H1 (cell line): ENCODE measurements at places on chromosomes 3 and 15.

GRCh38 chr3:72151465-72152238 lies 366.7 kb upstream of the PROK2 start:
- DNase-seq = no peak

DNA sequence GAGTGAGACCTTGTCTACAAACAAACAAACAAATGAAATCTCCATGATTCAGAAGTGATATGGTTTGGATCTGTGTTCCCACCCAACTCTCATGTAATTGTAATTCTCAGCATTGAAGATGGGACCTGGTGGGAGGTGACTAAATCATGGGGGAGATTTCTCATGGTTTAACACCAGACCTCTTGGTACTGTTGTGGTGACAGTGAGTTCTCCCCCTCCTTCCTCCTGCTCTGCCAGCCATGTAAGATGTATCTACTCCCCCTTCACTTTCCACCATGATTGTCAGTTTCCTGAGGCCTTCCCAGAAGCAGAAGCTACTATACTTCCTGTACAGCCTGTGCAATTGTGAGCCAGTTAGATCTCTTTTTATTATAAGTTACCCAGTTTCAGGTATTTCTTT lies 438.4 kb upstream of the THBS1 start:
- DNase-seq = no peak

GRCh38 chr3:128502712-128503111 lies 9.7 kb upstream of the GATA2 start:
- DNase-seq = no peak

GRCh38 chr3:59777667-59778077 lies 727.8 kb upstream of the CFAP20DC start:
- DNase-seq = no peak

GRCh38 chr3:156825795-156826143 lies 384 bp upstream of the LEKR1 start:
- no peak for DNase-seq

DNA sequence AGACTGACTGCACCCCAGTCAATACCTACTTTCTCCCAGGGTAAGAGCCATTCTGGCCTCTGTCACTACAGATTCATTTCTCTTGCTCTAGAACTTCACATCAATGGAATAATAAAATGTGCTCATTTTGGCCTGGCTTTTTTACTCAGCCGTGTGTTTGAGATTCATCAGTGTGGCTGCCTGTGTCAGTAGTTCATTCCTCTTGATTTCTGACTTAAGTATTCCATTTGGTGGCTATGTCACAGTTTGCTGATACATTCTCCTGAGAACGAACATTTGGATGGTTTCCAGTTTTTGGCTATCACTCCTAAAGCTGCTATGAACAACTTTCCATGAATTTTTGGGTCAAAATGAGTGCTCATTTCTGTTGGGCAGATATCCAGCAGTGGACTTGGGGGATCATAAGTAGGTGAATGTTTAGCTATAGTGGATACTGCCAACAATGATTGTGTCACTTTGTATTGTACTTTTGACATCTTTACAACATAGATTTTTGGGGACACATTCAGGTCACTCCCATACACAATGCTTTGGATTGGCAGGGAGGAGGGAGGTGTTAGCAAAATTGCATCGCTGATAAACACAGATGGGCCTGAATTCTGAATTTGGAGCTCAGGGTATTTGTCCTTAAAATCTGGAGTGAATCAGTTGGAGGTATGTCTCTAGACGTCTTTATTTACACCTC lies 19.8 kb upstream of the FAM107A start:
- no peak for DNase-seq

GRCh38 chr3:107641572-107642307 lies 119.0 kb downstream of the BBX start:
- no peak for DNase-seq

- DNase-seq = no peak
Measured at GRCh38 chr3:152910211-152910610, 75.3 kb downstream of the P2RY1 start.

GRCh38 chr3:54176106-54176505 lies 53.8 kb downstream of the CACNA2D3 start:
- no peak for DNase-seq

DNA sequence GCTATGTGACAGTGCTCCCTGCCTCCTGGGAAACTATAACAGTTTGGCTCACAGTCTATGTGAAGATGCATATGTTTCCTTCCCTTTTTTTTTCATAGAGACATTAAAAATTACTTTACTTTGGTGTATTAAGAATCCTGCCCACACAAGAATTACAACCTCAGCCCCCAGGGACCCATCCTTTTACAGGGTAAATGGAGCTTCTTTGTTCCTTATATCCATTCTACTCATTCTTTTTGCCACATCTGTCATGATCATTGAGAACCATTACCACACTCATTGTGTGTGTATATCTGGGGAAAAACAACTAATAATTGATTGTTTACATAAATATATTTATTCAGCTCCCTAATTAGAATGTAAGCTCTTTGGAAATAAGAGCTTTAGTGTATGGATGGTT lies 157.4 kb downstream of the SSR3 start:
- no peak for DNase-seq

- no peak for DNase-seq
Measured at GRCh38 chr3:117692416-117692995, 982.9 kb downstream of the TUSC7 start.

DNA sequence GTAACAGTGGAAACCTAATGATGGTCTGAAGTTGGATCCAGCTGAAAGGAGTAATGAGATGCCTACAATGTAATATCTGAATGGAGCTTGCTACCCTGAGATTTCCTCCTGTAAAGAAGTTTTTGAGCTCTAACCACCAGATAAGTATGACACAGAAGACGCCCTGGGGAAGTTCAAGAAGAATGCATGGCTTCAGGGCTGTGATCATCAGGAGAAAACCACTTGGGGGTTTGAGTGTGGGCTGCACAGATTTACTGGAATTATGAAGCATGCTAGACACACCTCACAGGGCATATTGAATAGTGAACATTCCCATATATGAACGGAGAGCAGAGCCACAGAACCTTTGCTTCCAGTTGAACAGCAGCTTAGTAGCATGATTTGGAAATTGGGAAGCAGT lies 10.6 kb upstream of the CCDC80 start:
- DNase-seq = no peak

DNA sequence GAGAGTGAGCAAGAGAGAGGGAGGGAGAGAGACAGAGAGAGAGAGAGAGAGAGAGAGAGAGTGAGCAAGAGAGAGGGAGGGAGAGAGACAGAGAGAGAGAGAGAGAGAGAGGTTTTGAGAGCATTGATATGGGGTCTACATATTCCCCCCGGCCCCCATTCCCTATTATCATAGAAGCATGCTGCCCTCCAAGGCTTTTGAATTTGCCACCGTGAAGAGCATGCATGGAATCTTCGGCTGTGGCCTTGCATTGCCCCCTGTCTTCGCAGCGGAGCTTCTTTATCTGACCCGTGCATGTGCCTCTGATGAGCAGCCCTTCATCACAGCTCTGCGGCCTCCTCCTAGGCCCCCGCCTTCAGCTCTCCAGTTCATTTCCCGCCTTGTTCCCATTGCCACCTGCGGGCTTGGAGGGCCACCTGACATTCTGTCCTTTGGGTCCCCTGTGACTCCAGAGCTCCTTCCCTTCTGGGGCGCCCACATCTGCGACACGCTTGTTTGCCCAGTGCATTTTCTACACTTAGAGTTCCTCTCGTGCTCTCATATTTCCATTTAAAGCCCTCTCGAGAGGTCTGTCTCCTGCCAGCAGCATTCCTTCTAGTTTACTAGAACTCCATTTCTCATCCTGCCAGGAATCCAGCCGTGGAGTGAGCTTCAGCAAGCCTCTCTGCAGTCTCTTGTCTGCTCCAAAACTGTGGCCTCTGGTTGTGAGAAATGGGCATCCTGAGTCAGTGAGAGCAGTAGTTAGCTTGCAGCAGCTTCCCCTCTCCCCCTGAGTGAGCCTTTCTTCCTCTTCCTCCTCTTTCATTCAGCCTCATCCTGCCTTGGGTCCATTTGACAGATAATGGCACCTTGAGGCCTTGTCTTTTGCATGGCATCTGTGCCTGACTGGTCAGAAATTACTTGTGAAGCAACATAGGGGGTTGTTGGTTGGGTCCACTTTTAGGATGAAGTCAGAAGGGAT lies 25.3 kb downstream of the LPP start:
- no peak for DNase-seq

- no peak for DNase-seq
Measured at GRCh38 chr3:156507285-156507684, 47.6 kb downstream of the SSR3 start.

DNA sequence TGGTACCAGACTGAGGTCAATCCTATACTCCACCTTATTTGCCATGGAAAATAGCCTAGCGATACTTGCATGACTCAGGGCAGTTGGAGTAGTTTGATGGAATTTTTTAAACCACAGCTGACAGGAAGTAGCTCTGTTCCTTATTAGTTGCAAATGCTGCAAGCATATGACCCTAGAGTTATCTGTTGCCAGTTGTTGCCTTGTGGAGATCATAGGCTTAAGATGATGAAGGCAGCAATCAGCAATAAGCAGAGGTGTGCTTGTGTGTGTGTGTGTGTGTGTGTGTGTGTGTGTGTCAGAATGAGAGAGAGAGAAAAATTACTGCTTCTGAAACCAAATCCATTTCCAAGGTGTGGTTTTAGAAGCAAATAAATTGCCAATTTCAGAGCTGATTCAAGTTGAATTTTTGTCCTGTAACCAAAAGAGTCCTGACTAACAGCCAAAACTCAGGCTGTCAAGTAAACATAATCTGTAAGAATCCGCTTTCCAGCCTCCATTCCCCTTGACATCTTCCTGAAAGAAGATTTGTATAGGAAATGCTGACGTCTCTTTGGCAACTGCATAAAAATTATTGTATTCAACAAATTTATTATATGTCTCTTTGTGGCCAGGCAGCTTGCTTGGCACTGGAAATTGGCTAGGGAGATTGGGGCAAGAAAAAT lies 141.2 kb downstream of the SERPINI1 start:
- no peak for DNase-seq

DNA sequence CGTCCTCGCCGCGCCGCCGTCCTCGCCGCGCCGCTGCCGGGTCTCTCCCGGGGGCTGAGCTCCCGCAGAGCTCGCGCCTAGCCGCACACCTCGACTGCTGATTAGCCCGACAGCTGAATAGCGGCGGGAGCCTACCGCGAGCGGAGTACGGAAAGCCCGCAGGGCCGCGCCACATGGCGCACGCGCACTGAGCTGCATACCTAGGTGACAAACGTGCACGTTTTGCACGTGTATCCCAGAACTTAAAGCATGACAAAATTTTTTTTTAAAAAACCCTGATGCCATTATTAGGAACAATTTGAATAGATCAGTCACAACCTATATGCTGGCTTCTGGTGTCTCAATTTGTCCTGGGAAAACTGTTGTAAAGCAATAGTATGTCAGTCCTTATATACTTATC lies at the start of gene GOLGA8A:
TSS of gene GOLGA8A (minus strand) at position 122 of the 400 bp plus-strand sequence. CDS start 48,117 bp downstream, outside the sequence.
- peak; percentile 46 for DNase-seq

DNA sequence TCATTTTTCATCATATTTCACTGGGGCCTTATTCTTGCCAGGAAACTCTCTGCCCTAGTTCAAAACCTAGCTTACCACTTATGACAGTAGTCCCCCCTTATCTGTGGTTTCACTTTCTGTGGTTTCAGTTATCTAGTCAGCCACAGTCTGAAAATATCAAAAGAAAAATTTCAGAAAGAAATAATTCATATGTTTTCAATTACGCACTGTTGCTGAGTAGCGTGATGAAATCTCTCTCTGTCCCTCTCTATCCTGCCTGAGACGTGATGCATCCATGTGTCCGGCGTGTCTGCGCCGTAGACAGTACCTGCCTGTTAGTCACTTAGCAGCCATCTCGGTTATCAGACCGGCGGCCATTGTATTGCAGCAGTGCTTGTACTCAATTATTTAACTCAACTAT lies 369.9 kb upstream of the MCTP2 start:
- no peak for DNase-seq

- no peak for DNase-seq
Measured at GRCh38 chr3:27657871-27658270, 64.3 kb downstream of the EOMES start.

DNA sequence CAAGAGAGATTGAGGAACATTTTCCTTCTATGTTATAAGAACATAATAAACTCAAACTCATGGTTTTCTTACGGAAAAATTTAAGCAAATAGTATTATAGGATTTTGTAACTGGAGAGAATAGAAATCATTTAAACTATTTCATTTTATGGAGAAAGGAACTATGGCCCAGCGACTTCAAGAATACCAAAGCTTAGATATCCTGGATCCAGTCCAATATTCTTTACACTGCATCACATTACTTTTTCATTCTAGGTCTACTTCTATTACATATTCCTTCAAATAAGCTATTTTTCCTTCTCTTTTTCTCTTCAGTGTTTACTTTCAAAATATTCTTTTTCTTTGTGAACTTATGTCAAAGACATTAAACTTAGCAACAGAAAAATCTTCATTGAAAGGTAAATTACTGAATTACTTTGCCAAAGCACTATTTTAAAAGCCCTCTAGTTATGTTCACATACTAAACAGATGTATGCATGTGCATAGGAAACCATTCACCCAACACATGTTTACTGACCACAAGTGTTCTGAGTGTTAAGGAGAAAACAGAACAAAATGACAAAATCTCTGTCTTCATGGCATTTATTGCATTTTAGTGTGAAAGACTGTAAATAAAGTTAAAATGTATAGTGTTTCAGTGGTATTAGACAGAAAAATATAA lies 20.4 kb downstream of the KPNA4 start:
- DNase-seq = no peak

DNA sequence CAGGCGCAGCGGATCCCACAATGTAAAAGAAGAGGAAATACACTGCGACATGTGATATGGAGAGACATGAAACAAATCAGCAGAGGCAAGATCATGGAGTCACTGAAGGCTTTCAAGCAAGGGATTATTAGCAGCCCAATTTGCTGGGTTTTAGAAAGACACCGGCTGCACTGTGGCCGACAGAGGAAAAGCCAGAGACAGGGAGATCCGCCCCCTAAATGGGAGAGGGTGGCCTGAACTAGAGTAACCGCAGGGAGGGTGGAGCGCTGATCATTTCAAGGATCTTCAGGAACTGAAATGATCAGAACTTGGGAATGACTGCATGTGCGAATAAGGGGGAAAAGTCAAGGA lies 612 bp upstream of the C15orf40 start:
- DNase-seq = no peak

DNA sequence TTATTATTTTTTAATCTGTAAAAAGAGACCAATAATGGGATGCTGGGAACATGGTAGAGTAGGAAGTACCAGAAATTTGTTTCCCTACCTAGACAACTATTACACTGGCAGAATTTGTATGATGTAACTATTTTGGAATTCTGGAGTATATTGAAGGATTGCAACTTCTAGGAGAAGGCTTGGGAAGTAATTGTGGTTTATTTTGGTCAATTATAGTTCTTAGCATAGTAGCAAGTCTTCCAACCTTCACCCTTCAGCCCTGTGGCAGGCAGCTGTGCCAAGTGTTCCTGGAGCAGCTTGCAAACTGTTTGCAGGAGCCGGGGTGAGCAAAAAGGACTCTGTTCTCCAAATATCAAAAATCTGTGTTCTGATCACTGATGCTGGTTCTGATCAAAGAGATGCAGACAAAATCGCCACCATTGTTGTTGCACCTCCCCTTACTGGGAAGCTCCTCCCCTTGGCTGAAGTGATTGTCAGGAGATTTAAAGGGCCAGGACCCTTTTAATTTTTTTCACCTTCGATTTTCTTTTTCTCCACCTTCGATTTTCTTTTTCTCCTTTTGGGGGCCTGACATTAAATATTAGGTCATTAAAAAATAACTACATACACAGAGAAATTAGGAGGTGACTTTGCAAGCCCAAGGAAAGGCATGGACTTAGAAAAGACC lies 363.3 kb downstream of the SLC9A9 start:
- no peak for DNase-seq

- no peak for DNase-seq
Measured at GRCh38 chr3:48979451-48979850, 10.6 kb upstream of the P4HTM start.

- DNase-seq = no peak
Measured at GRCh38 chr15:64622410-64623260, 152.8 kb downstream of the RBPMS2 start.
